ENCODE measurements at places on chromosomes 5 and 9.

DNA sequence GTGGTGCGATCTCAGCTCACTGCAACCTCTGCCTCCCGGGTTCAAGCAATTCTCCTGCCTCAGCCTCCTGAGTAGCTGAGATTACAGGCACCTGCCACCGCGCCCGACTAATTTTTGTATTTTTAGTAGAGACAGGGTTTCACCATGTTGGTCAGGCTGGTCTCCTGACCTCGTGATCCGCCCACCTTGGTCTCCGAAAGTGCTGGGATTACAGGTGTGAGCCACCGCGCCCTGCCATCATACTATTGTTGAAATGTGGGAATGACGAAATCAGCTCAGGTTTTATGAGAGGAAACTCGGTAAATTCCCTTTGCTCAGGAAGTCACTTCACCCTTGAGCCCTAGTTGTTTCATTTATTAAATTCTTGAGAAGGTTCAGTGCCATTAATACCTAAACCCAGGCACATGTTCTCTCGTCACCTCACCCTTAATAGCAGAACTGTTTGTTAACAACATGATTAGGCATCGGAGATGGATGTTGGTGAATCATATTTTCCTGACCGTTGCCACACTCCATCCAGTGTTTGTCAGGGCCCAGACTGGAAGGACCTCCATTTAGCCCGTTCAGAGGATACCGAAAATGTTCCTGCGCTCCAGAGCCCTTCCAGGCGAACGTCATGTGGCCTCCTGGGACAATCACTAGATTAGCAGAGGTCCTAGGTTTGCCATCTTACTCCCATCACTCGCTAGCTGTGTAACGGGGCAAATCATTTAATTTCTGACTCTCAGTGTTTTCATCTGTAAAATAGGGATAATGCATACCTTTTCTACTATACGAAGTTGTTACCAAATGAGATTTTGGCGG, 20.0 kb upstream of the CREBRF start:
- no peak for DNase-seq

GRCh38 chr5:15431923-15432322, 68.1 kb upstream of the FBXL7 start:
- no peak for DNase-seq

DNA sequence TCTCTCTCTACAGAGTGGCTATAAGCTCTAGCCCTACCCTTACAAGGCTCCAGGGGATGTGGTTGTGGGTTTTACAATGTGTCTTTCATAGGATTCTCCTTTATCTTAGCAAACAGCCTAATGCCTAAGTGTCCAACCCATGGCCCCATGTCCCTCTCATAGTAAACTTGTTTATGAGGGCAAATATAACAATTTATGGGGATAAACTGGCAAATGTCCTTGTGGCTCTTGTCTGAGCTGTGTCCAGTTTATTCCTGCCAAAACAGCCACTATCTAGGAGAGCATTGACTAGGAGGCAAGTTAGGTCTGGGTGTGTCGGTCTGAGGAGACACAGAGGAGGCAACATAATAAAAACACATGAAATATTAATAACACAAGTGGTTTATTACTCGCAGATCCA, 335.1 kb downstream of the IZUMO3 start:
- no peak for DNase-seq

DNA sequence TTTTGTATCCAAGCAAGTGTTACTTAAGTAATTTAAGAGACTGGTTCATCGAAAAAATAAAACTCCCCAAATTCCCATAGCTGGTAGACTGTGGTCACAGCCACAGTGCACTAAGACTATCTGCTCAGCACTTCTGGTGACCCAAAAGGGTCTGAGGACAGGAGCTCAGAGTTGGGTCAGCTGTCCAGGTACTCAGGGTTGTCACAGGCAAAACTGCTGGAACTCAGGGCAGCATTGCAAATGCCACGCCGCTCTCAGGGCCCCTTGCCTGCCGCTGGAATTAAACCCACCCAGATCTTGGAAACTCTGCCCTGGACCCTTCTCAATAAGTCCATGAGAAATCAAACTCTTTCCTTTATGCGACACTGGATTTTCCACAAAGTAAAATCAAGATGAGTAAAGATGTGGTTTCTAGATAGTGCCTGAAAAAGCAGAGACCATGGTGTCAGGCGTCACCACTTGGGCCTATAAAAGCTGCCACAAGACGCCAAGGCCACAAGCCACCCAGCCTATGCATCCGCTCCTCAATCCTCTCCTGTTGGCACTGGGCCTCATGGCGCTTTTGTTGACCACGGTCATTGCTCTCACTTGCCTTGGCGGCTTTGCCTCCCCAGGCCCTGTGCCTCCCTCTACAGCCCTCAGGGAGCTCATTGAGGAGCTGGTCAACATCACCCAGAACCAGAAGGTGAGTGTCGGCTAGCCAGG, at the start of gene IL13:
IL13 (plus strand) TSS at position 498 of the 705 bp plus-strand sequence; CDS start at position 512, 14 bp downstream.
- DNase-seq = no peak

GRCh38 chr9:88258601-88259000, 120.3 kb upstream of the SPATA31C2 start:
- no peak for DNase-seq

DNA sequence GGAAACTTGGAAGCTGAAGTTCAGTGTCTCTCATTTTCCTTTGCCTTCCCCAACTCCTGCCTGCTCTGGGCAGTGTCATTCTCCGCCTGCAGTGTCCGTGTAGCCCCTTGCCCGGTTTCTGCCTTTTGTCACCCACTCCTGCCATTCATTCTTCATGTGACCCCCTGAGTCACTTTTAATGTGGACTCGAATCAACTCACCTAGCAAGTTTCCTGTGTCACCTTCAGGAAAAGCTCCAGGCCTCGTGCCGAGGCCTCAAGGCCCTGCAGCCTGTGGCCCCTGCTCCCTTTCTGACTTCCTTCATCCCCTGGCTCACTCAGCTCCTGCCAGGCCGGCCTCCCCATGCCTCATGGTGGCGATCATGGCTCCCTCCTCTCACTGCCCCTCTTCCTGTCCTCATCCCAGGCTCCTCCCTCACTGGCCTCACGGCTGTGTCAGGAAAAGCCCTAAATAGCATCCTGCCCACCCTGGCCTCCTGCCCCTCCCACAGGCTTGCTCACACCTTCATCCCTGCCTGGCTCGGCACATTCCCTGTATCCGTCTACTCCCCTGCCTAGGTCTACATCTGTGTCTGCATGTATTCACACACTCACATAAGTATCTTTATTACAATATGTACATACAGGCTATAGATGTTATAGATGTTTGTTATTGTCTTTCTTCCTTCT, 294.9 kb downstream of the MED10 start:
- DNase-seq = no peak

DNA sequence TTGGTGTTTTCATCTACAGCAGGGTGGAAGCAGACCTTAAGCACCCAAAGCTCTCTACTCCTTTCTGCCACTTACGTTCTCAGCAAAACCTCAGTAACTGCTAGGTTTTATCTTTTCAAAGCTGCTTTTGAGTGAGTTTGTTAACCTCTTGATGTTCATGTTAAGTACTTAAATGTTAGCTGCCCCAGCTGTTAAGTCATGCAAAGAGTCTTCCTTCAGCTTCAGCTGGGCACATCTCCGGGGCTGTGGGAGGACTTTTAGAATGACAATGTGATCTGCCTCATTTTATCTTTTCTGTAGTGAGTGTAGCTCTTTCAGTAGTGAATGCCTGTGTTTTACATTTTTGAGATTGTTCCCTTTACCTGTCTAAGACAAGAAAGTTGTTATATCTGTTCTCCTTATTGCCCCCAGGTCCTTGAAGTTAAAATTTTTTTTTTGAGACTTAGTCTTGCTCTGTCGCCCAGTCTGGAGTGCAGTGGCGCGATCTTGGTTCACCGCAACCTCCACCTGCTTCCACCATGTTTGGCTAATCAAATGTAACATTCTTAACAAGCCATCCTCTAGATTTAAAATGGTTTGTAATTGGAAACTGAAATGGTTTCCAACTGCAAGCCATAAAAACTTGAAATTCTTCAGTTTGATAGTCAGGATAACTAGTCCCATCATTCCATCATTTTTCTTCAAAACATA, 19.6 kb downstream of the KDM4C start:
- DNase-seq = no peak

GRCh38 chr5:58187432-58188261, 272.2 kb downstream of the PLK2 start:
- no peak for DNase-seq

DNA sequence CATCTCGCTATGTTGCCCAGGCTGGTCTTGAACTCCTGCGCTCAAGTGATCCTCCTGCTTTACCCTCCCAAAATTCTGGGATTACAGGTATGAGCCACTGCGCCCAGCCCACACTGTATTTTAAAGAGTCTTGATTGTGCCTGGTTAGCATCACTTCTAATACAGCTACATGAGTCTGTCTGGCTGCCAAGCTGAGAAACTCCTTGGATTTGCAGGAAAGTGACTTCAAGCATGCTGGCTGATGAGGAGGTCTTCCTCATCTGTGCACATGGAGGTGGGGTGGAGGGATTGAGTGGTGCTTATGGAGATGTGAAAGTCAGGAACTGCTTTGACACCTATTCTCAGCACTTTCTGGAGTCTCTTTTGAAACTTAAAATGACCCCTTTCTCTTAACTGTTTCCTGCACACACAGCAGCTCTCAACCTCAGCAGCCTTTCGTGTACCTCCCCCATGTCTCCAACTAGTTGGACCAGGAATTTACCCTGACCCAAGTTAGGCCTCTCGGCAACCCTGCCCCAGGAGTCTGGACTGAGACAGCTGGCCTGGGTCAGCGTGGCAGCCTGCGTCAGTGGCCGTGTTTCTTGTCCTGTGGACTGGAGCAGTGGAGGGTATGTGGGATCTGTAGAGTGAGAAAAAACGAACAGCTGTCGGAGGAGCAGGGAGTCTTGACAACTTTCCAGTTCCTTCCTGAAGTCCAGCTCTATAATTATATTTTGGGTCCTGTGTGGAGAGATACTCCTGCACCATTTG, 72.5 kb downstream of the ACER2 start:
- DNase-seq = no peak

- no peak for DNase-seq
These were observed 23.1 kb downstream of the FGFR4 start for GRCh38 chr5:177109810-177110209.

DNA sequence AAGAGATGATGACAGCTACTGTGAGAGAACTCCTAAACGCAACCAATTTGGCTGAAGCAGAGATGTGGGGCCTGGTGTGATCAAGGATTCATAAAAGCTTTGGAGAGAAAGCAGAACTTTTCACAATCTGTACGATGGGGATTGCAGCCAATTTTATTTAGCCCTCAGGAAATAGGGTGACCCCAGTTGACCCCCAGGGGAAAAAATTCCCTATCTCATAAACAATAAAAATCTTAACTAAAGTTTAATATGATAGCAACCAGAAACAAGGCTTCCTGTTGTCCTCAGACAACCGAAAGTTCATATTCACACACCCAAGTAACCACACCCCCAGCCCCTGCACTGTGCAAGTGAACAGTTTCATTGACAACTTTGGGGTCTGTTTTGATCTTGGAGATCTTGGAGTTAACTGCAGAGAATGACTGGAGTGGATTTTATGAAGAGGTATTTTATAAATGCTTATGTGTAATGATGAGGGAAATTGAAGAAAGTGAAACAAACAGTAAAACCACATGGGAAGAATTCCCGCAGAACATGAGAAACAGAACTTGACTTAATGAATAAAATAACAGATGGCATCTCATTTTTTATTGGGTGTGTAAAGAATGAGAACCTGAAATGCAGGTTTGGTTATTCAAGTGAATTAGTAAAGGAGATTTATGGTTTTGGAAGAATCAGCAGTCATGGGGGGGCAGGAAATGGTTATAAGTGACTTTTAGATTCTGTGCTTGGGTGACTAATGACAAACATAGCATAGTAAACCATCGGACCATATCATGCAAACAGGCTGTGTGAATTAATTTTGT, 94.5 kb downstream of the PDE4D start:
- DNase-seq = no peak

Measured in CD4-positive, alpha-beta T cell (primary cell).